NCI-H1417 (cell line): ENCODE measurements at places on chromosomes 5 and 9.
A peak's percentile ranks its signal among the peaks of the same experiment; 100 is the strongest.

GRCh38 chr5:30149526-30149925, 1044.0 kb upstream of the CDH6 start:
- DNase-seq, result no peak

- peak; percentile 57 for DNase-seq
These were observed 644 bp downstream of the TSC1 start for GRCh38 chr9:132943651-132944293.

- no peak for DNase-seq
These were observed 70.3 kb downstream of the CDH18 start for GRCh38 chr5:19917588-19918122.

- DNase-seq, result peak; percentile 30
These were observed 34.3 kb upstream of the MACIR start for GRCh38 chr5:103224118-103224893.

GRCh38 chr5:118033686-118034338, 954.5 kb downstream of the DTWD2 start:
- DNase-seq, result no peak

GRCh38 chr5:134374232-134374631, 2.9 kb downstream of the UBE2B start:
- DNase-seq, result no peak

- no peak for DNase-seq
These were observed 61.6 kb downstream of the ENTREP1 start for GRCh38 chr9:69386651-69387050.

DNA sequence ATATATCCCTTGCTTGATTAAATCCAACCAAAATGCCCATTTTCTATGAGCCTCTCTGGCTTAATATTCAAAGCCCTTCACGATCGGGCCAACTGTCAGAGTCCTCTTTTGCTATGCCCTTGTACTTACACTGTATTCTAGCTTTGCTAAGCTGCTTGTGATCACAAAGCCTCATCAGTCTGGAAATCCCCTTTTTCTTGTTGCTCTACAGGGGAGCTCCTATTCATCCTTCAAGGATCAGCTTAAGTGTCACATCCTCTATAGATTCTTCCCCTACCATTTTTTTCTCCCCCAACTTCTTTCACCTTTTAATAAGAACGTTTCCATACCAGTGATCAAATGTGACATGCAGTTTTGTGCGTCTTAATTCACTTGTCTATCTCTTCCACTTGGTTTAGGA, 450.4 kb upstream of the CHD1 start:
- DNase-seq, result no peak

- peak; percentile 72 for DNase-seq
These were observed at the start of gene TCF7 for GRCh38 chr5:134113902-134114875. Gene TCF7 (plus strand): TSS chr5:134114681. CDS start chr5:134114907, 226 bp downstream.

GRCh38 chr9:27939186-27939585, 365.9 kb upstream of the C9orf72 start:
- peak; percentile 70 for DNase-seq

DNA sequence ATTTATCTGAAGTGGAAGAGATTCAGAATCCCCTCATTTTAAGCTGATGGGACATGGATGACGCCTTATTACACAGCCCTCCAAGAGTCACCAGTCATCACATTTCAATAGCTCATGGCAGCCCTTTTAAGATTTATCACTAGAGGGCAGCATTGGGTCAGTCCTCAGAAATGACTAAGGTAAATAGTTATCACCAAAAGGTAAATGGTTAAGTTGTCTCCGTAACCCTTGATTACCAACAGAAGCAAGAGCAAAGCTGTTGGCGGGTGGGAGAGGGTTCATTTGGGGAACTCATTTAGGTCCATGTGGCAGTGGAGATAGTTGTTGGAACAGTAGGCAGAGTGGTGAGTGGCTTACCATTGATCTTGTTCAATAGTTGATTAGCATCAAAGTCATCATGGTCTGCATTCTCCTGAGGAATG, 12.0 kb upstream of the C9 start:
- DNase-seq, result peak; percentile 72

GRCh38 chr9:16010221-16010620, 457.4 kb downstream of the CCDC171 start:
- DNase-seq, result no peak

GRCh38 chr5:134289509-134290113, 63.7 kb upstream of the PPP2CA start:
- peak; percentile 23 for DNase-seq

- DNase-seq, result no peak
These were observed 418.1 kb upstream of the KLF4 start for GRCh38 chr9:107907715-107908114.

GRCh38 chr9:88303721-88304451, 84.4 kb upstream of the SPIN1 start:
- no peak for DNase-seq

GRCh38 chr5:130050585-130050984, 146.3 kb downstream of the CHSY3 start:
- DNase-seq, result no peak

DNA sequence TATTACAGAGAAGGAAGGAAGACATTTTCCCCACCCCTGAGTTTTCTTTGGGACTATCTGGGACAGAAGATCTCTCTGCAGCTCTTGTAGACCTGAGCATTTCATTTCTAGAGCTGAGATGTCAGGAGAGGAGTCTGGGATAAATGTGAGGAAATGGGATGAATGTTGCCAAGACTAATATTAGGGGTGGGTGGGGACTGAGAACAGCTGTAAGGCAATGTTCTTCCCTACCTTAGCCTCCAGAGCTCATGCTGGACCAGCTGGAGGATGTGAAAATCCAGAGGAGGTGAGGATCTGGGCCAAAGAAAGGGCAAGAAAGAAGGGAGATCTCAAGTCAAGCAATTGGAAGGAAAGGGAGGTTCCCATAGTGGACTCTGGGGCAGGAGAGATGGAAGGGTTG, 23.1 kb upstream of the FOXD1 start:
- no peak for DNase-seq

DNA sequence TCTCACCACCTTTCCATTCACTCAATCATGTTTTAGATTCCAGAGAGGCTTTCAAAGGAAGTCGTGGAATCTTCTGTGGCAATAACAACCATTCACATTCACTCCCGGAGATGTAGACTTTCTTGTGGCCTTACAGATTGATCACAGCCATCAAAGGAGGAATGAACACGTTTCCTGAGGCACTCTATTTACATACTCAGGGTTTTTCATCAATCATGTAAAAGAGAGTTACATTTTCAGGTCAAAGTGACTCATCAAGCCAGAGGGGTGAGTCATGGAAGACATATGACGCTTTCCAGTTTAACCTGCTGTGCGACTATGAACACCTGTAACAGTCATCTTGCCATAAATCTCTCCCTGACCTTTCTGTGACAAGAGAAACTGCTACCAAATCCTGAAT, 39.3 kb upstream of the RAD23B start:
- peak; percentile 93 for DNase-seq

DNA sequence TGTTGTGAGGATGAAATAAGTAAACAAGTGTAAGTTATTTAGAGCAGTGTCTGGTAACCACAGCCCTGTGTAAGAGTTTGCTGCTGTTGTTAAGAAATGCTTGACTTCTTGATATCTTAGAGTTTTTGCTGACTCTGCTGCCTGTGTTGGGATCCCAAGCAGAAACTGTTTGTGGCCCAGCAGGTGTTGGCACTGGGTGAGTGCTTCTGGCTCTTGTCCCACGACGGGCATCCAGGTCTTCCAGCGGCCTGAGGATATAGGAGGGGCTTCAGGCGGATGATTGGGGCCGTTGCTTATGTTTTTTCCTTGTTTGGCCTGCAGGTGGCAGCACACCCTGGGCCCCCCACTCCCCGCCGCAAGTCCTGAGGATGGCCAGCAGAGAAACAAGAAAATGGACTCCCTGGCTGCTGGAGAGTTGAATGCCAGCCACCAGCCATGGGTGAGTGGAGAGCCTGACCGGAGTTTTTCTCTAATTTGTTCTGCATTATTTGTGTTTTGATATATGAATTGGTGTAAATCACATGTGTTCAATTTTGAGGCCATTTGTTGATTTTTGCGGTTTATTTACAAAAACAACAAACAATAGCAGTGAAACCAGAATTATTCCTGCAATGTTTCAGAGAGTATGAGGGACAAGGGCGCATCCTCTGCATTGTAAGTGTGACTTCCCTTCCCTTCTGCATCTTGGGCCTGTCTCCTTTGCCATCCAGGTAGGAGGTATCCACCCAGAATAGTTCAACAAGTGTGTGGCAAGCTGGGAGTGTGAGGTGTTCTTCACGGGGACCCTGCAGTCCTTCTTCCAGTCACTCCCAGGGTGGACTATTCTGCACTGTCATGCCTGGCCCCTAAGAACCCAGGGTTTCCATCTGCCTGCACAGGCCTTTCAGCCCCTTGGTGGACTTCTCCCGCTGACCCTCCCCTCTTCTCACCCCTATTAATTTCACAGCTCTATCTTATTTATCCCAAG, 50.3 kb downstream of the SLC22A5 start:
- DNase-seq, result peak; percentile 53

GRCh38 chr5:167452136-167452535, 839.3 kb upstream of the WWC1 start:
- DNase-seq, result no peak

DNA sequence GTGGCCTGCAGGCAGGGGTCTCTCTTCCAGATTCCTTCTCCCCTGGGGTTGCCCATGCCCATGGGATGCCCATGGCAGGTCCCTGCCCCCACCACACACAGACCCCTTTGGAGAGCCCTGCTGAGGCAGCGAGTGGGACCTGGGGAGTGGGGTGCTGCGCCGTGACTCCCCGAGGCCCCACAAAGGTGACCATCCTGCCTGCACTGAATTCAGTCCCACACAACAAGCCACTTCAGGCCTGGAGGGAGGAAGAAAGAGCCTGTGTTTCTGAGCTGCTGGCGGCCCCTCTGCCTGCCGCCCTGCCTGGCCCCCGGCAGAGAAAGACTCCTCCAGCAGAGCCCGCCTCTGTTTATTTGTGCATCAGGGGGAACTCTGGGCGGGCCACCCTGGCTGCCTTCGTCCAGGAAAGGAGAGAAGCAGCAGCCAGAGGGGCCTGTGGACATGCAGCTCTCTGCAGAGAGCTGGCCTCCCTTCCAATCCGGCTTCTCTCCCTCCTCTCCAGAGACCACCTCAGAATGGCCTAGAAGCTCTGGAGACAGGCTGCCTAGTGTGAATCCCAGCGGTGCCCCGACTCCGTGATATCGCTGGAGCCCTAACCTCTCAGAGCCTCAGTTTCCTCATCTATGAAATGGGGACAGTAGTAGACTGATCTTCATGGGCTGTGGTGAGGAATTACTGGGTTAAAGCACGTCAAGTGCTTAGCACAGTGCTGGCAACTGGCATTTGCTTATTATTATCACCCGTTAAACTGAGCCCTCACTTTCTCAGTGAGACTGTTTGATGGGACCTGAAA, 72.9 kb downstream of the COL27A1 start:
- no peak for DNase-seq

- DNase-seq, result no peak
These were observed 101.5 kb downstream of the TAF11L14 start for GRCh38 chr5:17735761-17736160.

DNA sequence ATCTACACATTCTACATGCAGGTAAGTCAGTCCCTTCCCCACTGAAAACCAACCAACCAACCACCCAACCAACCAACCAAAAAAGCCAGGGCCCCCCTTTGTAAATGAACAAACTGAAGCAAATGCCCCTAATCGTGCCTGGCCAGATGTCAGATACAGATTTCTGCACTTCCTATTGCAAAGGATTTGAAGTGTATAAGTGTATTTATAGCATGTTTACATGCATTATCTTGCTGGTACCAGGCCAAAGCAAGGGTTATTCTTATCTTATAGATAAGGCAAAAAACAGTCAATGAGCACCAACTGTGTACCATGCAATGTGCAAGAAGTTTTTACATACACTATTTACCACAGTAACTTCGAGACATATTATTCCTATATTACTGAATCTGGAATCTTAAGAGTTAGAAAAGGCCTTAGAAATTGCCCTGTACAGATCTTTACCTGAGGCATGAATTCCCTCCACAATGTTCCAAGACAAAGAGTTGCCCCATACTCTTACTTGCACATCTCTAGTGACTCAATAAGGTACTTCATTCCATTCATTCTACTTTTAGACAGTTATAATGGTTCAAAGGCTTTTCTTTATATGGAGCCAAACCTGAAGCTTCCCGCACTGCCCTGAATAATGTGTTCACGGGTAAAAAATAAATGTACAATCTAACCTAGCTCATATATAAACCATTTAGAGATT, 51.7 kb upstream of the NR5A1 start:
- DNase-seq, result no peak

- DNase-seq, result no peak
These were observed 9.3 kb downstream of the CDO1 start for GRCh38 chr5:115806986-115807653.

DNA sequence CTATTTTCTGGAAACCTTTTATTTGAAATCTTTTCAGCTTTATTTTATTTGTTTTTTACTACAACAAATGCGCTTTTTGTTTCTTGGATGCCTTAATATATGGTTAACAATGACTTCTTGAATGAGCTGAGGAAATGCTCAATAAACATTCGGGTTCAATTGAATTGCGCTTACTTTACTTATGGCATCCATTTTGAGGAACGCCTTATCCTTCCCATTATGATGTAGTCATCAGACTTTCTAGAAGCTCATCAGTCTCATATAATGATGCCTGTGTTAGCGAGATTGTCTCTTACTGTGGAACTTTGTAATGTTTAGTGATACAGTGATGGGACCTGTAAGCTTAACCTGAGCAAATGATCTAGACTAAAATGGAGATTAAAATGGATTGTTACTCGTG, 916 bp downstream of the SHLD3 start:
- DNase-seq, result peak; percentile 13

DNA sequence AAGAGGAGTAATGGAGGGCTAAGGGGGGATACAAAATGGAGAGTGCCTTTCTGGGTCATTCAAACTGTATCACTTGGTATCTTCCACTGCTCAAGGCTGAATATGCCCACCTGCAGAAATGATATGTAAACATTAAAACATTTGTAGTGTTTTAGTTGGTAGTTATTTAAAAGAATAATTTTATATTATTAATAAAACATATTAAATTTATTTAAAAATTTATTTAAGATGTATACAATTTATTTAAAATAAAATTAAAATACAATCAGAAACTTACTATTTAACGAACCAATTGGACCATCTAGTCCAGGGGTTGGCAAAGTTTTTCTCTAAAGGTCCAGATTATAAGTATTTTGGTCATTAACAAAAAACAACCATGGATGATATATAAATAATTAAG, 308.5 kb downstream of the PLK2 start:
- no peak for DNase-seq

DNA sequence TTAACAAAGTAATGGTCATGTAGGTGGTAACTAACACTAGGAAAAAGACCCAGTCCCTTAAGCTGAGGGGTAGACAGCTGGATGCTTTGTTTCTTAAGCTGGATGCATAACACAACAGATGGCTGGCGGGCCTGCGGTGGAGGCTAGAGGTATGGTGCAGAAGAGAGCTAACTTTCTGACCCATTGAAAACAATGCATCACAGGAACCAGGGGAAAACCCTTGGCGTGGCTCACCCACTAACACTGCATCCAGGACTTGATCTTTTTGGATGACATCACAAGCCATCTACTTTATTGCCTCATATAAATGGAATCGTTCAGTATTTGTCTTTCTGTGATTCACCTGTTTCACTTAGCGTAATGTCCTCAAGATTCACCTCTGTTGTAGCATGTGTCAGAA, 138.7 kb downstream of the AUH start:
- DNase-seq, result no peak

GRCh38 chr9:134059661-134060395, 8.0 kb downstream of the BRD3 start:
- no peak for DNase-seq

GRCh38 chr9:135906291-135907005, 898 bp downstream of the CAMSAP1 start:
- DNase-seq, result peak; percentile 68
